Stimulated activated CD4-positive, alpha-beta T cell treated with anti-CD3 and anti-CD28 coated beads, Interleukin-1b, Interleukin-23, amount 100 ng/mL, for 4 hours (primary cell): ENCODE measurements at places on chromosomes 4 and X.

- DNase-seq, result no peak
Observed at GRCh38 chrX:44042116-44042515, 68.9 kb upstream of the NDP start.

- no peak for DNase-seq
Observed at GRCh38 chr4:129246910-129247461, 151.0 kb downstream of the C4orf33 start.

DNA sequence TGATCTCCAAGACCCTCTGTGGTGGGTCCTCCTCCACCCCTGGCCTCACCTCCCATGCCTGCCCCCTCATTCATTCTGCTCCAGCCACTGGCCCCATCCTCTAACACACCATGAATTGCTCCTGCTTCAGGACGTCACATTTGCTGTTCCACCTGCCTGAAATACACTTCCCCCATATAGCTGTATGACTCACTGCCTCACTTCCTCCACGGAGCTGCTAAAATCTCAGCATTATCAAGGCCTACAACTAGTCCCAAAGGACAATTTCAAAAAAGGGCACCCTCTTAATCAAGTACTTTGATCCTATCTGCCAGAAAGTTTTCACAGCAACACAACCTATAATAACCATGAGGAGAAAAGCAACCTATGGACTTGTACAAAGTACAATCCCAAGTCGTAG, 43.6 kb upstream of the PHOX2B start:
- no peak for DNase-seq

GRCh38 chr4:3480528-3481112, 17.5 kb downstream of the DOK7 start:
- DNase-seq, result peak; percentile 60

GRCh38 chr4:183434666-183435190, 9.7 kb upstream of the CDKN2AIP start:
- DNase-seq, result no peak

GRCh38 chr4:24260923-24261564, 323.3 kb downstream of the DHX15 start:
- no peak for DNase-seq

- DNase-seq, result no peak
Observed at GRCh38 chrX:39875834-39876628, 221.7 kb downstream of the BCOR start.

DNA sequence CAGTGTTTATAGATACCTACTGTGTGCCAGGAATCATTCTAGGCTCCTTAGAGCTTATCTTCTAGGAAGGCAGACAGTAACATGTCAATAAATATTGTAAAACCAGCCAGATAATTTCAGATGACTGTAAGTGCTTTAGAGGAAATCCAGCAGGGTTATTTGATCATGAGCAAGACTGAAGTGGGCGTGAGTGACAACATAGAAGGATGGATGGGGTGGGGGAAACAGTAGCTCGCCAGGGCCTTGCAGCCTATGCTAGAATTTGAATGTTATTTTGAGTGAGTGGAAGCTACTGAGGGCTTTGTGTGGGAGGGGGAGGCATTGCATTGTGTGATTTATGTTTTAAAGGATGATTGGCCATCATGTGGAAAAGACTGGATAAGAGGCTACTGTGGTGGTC, 6.7 kb downstream of the SRD5A3 start:
- DNase-seq, result no peak

- DNase-seq, result no peak
Observed at GRCh38 chr4:174467107-174467506, 55.2 kb downstream of the HPGD start.

DNA sequence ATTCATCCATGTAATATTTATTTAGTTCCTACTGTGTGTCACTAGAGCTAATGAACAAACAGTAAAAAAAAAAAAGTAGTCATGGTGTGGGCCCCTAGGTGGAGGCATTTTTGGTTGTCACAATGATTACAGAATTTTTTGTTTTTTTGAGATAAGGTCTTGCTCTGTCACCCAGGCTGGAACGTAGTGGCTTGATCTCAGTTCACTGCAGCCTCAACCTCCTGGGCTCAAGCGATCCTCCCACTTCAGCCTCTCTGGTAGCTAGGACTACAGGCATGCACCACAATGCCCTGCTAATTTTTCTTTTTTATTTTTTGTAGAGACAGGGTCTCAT, 22.0 kb downstream of the DNAAF6 start:
- DNase-seq, result no peak

DNA sequence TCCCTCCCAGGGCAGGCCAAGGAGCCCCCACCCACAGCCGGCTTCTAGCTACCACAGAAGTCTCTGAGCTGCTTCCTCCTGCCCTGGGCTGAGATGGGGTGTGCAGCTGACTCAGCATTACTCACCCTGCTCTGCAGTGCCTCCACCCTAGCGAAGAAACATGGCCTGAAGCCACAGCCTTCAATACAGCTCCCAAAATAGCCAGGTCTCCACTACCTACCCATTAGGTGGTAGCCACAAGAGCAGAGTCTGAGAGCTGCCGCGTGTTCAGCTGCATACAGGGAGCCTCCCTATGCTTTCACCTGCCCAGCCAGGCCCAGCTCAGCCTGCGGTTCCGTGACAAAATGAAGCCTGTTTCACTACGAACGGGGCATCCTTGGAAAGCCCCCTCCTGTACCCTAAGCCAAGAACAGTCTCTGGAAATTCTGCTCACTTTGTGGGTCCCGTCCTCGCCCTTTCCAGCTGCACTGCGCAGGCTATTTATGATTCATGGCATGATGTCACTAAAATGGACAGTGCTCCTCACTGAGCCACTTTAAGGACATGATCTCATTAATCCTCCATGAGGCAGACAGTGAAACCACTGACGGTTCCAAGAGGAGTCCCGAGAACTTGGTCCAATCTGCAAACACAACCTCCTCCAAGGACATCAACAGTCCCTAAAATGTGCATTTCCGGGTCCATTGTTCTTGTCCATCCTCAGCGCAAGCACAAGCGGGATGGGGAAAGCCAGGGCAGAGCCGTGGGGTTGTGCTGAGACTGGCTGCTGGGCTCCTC, 20.2 kb downstream of the WDR1 start:
- DNase-seq, result peak; percentile 65

- DNase-seq, result no peak
Observed at GRCh38 chr4:17869327-17869726, 58.5 kb downstream of the NCAPG start.

- DNase-seq, result no peak
Observed at GRCh38 chrX:130083107-130083490, 27.2 kb downstream of the ELF4 start.

DNA sequence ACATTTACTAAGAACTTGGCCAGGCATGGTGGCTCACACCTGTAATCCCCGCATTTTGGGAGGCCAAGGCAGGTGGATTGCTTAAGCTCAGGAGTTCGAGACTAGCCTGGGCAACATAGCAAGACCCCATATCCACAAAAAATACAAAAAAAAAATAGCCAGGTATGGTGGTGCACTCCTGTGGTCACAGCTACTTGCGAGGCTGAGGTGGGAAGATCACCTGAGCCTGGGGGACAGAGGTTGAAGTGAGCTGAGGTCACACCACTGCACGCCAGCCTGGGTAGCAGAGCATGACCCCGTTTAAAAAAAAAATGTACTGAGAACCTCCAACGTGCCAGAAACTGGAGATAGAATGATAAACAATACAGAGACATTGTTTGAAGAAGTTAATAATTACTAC, 8.0 kb downstream of the OPRPN start:
- DNase-seq, result no peak

- DNase-seq, result no peak
Observed at GRCh38 chrX:132216806-132217202, 2.4 kb downstream of the RAP2C start.

DNA sequence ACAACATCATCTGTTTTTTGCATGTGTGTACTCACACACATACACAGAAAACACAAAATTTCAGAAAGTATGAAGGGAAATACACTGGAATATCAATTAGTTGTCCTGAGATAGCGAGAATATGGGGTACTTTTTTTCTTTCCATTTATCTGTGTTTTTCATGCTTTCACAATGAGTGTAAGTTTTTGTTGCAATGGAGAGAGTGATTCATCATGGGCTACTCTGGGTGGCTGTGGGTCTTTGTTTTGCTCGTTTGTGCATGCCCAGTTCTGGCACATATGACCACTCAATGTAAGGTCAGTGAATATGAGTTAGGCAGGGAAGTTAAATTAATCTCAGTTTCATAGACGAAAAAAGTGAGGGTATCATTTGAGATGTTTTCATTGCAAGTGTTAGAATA, 26.9 kb downstream of the XK start:
- no peak for DNase-seq

- no peak for DNase-seq
Observed at GRCh38 chrX:129566073-129566472, 26.0 kb downstream of the OCRL start.

DNA sequence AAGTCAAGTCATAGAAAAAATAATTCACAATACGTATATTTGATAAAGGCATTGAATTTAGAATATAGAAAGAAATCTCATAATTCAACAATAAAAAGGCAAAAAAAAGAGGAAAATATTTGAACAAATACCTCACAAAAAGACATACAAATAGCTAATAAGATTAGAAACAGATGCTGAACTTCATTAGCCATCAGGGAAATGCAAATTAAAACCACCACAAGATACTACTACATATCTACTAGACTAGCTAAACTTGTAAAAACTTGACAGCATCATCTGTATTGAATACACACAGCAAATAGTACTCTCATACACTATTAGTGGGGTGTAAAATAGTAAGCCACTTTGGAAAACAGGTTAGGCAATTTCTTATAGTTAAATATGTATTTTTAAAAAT, 128.7 kb upstream of the TLL1 start:
- no peak for DNase-seq

DNA sequence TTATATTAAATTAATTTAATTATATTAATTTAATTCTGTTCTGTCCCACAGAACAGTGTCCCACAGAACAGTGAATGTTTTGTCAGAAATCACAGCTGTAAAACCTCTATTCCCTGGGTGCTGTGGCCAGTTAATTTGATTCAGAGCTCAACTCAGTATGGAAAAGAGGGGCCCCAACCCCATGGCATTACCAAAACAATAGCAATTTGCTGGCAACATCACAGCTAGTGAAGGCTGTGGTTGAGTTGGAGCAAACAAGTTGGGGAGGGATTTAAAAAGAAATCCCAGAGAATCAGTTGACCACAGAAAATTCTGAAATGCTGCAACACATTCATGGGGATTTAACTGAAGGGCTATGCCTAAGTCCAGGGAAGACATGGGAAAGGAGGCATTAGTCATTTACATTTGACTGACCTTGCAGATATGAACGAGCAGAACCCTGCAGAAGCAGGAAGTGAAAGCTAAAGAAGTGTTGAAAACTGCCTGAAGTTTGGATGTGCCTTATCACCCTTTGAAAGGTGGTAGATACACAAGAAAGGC, 30.1 kb downstream of the PDHA2 start:
- no peak for DNase-seq

DNA sequence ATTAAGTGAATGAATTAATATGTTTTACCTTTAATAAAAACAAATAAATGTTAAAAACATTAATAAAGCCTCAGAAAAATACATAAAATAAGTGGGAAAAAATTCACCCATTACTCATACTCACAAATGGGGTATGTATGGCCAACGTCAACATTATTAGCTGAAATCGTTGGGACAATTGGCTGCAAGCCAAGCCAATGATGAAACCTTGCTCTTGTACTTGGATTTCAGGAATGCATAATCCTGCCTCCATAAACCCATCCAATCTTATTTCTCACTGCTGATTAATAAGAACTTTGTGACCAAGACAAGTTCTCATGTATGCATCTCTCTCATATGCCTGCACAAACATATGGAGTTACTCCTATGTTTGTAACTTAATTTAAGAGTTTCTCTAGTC, 35.3 kb upstream of the ADAMTS3 start:
- no peak for DNase-seq

GRCh38 chr4:3470244-3471097, 7.4 kb downstream of the DOK7 start:
- no peak for DNase-seq

DNA sequence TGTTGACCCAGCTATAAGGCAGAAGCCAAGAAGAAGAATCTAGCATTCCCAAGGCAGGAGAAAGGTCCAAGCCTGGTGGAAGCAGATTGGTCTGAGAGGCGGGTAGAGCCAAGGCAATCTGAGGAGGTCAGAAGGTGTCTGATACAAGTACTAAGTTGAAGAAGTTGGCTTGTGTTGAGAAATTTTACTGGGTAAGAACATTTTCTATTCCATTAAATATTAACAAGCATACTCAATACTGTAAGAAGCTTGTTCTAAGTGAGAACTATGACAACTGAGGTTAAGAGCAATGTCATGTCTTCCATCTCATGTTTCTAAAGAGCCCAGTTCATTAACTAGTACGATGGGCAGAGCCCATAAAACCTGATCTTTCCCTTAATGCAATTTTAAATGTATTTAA, 75.0 kb downstream of the FAM13A start:
- DNase-seq, result no peak

- no peak for DNase-seq
Observed at GRCh38 chrX:107741404-107741790, 34.2 kb downstream of the TSC22D3 start.

DNA sequence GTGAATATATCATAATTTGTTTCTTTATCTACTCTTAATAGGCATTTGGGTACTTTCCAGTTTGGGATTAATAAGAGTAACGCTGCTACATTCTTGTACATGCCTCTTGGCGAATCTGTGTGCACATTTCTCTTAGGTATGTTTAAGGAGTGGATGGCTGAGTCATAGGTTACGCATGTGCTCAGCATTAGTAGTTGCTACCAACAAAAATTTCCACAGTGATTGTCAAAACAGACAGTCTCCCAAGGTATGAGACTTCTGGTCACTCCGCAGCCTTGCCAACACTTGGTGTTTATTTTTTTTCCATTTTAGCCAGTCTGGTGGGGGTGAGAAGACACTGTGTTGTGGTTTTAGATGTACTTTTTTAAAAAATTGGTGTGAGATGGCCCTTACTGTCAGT, 44.6 kb downstream of the FGFBP1 start:
- DNase-seq, result no peak

GRCh38 chr4:148477276-148477675, 35.1 kb upstream of the NR3C2 start:
- DNase-seq, result no peak

GRCh38 chr4:47406408-47406807, 57.1 kb downstream of the COMMD8 start:
- DNase-seq, result no peak

DNA sequence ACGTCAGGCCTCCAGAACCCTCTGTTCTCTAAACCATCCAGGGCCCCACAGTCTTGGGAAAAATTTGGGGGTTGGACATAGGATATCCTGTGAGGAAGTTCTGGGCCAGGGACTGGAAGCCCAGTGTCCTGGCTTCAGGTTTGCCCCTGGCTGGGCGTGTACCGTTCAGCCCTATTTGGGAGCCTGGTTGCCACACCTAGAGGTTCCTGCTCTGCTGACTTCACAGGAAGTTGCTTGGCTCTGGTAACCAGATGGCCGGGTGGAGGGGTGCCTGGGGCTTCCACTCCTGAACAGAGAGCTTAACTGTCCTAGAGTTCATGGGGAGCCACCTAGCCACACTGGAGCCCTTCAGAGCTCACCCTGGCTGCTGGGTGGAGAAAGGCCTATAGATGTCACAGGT, 1.1 kb downstream of the TAFAZZIN start:
- DNase-seq, result no peak

GRCh38 chrX:121649417-121649816, 602.0 kb downstream of the GLUD2 start:
- no peak for DNase-seq
